CD8-positive, alpha-beta T cell (primary cell): ENCODE measurements at places on chromosomes 7 and 10. TPM values are rescaled to one million over a fixed set of nuclear protein-coding genes. Genes with fewer than 3 reads are reported as not detected.

Gene CFAP70
- total RNA-seq, result 2.4 TPM

Gene SLC26A4
- total RNA-seq, result 0.08 TPM

DNA sequence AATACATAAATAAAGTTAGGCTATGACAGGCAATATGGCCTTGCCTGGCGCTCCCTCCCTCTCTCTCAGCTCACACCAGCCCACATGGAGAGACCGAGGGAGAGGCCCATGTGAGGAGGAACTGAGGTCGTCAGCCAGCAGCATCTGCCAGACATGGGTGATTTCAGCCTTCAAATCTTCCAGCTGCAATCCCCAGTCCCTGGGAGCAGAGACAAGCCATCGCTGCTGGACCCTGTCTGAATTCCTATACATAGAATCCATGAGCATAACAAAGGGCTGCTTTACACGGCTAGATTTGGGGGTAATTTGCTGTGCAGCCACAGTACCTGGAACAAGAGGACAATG is 35.6 kb downstream of the ANKRD16 start:
- DNase-seq, result no peak

Gene DENND2A
- not detected for total RNA-seq

DNA sequence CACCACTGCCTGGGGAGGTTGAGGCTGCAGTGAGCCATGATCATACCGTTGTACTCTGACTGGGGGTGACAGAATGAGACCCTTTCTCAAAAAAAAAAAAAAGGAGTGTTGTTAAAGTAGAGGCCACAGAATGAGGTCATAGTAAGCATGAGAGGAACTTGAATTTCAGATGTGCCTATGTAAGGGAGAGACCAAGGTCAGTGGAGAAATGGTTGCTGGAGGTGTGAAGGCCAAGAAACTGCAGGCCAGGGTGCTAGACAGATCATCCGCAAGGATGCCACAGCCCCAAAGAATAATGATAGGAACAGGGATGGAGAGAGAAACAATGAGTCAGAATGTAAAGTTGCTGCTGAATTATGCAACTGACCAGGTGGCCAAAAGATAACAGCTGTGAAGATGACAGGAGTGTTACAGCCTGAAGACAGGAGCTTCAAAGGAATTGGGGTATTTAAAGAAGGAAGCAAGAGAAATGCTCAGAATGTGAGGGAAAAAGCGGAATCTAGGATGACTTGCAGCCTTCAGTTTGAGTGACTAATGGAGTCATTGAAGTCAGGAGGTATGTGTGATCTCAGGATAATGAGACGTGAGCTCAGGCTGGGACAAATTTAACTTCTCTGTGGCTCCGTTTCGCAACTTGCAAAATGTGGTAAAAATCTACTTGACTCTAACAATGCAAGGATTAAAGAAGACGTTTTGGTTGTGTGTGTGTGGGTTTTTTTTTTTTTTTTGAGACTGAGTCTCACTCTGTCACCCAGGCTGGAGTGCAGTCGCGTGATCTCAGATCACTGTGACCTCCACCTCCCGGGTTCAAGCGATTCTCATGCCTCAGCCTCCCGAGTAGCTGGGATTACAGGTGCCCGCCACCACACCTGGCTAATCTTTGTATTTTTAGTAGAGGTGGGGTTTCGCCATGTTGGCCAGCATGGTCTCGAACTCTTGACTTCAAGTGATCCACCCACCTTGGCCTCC is 22.2 kb downstream of the TYW1B start:
- no peak for DNase-seq

Gene PRLHR
- total RNA-seq, result not detected

Gene ADK
- total RNA-seq, result 21.8 TPM

Gene TEX47
- total RNA-seq, result not detected

Gene ZNF804B
- not detected for total RNA-seq

- DNase-seq, result no peak
Measured at GRCh38 chr7:10412422-10413019, 561.2 kb upstream of the PHF14 start.

Gene CASTOR2
- 5.2 TPM for total RNA-seq

DNA sequence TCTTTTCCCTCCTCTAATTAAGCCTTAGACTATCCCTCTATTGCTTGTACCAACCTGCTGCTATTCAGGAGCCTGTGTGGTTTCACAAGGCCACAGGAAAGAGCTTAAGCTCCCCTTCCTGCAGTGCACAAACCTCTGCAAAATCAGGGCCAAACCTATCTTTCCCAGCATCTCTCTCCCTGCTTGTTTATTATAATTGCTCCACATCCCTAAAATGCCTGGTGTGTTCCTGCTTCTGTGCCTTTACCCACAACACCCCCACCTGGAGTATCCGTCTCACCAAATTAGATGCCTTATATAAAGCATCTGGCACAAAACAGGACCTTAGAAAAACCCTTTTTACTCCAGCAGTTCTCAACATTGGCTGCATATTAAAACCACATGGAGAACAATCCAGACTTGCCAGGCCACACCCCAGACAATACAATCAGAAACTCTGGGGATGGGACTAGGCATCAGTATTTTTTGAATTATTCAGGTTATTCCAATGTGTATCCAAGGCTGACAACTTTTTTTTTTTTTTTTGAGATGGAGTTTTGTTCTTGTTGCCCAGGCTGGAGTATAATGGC is 16.7 kb downstream of the SEC31B start:
- no peak for DNase-seq

DNA sequence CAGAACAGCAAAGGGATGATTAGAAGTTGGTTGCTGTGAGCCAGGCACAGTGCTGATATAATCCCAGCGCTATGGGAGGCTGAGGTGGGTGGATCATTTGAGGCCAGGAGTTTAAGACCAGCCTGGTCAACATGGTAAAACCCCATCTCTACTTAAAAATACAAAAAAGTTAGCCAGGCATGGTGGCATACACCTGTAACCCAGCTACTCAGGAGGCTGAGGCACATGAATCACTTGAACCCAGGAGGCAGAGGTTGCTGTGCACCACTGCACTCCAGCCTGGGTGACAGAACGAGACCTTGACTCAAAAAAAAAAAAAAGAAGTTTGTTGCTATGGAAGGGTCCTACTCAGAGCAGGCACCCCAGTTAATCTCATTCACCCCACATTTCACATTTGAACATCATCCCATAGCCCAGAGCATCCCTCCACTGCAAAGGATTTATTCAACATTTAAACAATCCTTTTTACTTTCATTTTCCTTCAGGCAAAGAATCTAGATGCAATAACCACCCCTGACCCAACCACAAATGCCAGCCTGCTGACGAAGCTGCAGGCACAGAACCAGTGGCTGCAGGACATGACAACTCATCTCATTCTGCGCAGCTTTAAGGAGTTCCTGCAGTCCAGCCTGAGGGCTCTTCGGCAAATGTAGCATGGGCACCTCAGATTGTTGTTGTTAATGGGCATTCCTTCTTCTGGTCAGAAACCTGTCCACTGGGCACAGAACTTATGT is 4.1 kb downstream of the IL6 start:
- no peak for DNase-seq

Gene MCM10
- 0.19 TPM for total RNA-seq

- DNase-seq, result no peak
Measured at GRCh38 chr7:116754186-116754585, 82.2 kb downstream of the MET start.

- no peak for DNase-seq
Measured at GRCh38 chr10:73902351-73902750, 8.6 kb upstream of the PLAU start.

GRCh38 chr7:128404886-128405470 is 4.8 kb downstream of the IMPDH1 start:
- no peak for DNase-seq

DNA sequence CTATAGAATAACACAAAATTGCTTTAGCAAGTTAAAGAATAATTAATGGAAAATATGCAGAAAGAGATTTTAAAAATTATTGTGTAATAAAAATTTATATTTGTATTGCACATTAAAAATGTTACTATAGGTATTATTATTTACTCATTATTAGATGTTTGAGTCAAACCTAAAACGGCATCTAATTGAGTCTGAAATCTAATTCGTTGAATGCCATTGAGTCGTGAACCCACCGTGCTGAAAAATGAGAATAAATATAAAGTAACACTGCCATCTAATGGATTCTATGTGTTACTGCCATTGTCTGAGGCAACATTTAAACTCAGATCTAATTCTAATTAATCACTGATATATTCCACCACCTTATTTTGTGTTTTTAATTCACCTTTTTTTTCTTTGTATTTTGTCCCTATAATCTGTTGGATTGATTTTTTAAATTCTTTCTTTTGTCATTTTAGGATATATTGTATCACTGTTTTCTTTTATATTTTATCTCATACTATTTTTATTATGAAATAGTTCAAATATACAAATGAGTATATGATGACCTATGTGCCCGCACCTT is 62.2 kb downstream of the SAMD9 start:
- DNase-seq, result peak; percentile 49

Gene IDI2
- total RNA-seq, result not detected

Gene ACTR3C
- 4.0 TPM for total RNA-seq

Gene BCAP29
- 9.0 TPM for total RNA-seq

GRCh38 chr7:105188201-105188600 is 174.2 kb downstream of the KMT2E start:
- DNase-seq, result no peak

- no peak for DNase-seq
Measured at GRCh38 chr7:143042790-143043271, 9.3 kb upstream of the OR6V1 start.

- DNase-seq, result no peak
Measured at GRCh38 chr7:83640240-83640639, 8.7 kb downstream of the SEMA3E start.

Gene ZC3HAV1
- 198 TPM for total RNA-seq

DNA sequence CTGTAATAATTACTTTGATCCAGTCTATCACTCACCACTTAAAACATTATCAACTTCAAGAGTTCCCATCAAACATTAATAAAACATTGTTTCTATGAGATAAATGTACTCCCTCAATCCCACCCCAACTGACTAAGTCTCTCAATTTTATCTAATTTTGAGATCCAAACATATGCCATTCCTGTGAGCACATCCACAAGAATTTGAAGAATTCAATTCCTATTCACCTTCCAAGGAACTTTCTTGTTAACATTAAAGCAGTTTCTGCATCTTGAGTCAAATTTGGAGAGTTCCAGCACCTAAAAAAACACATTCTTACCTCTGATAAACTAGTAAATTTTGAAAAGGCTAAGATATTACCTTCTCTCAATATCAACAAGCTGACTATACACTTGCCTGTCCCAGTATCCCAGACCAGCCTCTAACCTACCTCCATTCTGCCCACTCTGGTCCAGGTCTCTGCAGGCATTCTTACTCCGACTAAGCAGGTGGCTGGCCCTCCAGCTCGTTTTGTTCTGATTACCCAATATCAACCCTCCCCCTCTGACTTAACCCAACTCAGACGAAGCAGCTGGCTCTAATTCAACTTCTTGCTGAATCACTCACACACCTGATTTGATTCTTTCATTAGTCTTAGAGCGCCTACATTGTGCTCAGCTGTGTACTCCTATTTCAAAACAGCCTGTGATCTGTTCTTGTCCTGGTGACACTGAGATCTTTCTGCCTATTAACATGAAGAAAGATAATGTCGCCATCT is 275.2 kb downstream of the IPMK start:
- DNase-seq, result no peak

GRCh38 chr7:16491148-16491547 is 25.6 kb upstream of the SOSTDC1 start:
- no peak for DNase-seq

Gene AGAP3
- 35.0 TPM for total RNA-seq
